NCI-H146 (cell line): ENCODE measurements at places on chromosomes 16 and 17.

GRCh38 chr17:830950-831349 is 48.8 kb downstream of the MRM3 start:
- no peak for DNase-seq

DNA sequence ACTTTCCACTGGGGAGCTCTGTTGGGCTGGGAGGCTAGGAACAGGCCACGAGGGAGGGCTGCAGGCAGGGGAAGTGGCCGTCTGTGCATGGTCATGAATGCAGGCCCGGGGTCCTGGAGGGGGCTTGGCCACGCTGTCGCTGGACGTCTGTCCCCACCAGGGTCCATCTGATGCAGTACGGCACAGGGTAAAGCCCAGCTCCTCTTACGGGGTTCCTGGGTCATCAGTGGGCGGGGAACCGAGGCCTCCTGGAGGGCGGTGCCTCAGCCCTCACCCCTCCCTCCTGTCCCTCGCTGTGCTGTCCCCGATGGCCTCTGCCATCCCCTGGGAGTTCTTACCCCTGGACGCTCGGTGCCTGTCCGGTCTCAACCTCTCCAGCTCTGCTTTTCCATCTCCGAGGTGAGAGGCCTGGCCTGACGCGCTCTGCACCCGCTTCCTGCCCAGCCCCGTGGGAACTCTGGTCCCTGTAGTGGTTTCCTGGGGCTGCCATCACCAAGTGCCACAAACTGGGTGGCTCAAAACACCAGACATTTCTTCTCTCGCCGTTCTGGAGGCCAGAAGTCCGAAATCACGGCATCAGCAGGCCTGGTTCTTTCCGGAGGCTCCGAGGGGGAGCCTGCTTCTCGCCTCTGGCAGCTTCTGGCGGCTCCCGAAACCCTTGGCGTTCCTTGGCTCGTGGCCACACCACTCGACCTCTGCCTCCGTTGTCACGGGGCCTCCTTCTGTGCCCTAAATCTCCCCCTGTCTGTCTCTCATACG is 182.8 kb downstream of the SEC14L1 start:
- DNase-seq, result no peak

GRCh38 chr16:30626236-30626635 is 16.0 kb upstream of the ZNF689 start:
- no peak for DNase-seq

DNA sequence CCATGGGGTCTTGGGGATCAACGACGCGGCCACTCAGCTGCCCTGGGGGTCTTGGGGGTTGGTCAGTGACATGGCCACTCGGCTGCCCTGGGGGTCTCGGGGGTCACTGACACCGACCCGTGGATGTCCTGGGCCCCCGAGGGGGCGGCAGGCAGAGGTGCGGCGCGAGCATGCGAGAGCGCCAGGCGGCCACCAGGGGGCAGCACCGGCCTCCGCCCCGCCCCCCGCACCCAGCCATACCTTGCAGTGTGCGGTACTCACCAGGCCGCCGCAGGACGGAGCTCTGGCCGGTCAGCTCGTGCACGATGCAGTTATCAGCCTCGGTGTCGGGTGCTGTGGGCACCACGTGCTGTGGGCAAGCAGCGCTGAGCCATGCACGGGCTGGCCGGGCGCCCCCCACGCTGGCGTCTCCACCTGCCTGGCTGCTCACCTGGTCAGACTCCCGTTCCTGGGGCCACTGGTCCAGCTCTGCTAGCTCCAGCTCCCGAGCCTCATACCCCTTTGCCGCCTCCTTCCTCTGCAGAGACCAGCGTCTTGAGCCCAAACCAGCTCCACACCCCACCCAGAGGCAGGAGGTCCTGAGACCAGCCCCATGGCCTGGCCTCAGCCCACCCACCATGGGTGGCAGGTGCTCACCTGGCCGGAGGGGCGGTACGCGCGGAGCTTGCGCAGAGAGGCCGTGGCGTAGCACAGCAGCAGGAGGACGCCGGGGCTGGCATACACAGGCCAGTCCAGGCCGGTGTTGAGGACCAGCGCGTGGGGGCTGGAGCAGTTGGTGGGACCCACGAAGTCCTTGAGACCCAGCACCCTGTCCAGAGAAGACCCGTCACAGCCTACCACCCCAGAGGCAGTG is 31.2 kb downstream of the CTU2 start:
- peak; percentile 29 for DNase-seq

DNA sequence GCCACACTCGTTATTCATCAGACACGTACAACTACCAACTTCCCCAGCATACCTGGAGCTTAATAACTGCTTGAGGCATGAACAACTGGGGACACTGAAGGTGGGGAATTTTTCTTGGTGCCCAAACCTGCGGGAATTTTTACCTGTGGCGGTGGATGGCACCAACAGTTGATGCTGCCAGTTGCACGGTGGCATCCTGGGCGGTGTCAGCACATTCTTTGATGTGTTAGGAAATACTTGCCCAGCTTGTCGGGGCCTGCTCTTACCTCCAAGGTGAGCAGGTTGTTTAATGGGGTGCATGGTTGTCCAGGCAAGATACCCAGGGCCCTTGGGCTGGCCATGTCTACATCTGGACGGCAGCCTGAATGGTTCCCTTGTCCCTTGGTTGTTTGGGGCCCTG is 79.6 kb downstream of the CRISPLD2 start:
- no peak for DNase-seq

GRCh38 chr17:68199837-68200688 is 47.8 kb upstream of the AMZ2 start:
- DNase-seq, result peak; percentile 23

DNA sequence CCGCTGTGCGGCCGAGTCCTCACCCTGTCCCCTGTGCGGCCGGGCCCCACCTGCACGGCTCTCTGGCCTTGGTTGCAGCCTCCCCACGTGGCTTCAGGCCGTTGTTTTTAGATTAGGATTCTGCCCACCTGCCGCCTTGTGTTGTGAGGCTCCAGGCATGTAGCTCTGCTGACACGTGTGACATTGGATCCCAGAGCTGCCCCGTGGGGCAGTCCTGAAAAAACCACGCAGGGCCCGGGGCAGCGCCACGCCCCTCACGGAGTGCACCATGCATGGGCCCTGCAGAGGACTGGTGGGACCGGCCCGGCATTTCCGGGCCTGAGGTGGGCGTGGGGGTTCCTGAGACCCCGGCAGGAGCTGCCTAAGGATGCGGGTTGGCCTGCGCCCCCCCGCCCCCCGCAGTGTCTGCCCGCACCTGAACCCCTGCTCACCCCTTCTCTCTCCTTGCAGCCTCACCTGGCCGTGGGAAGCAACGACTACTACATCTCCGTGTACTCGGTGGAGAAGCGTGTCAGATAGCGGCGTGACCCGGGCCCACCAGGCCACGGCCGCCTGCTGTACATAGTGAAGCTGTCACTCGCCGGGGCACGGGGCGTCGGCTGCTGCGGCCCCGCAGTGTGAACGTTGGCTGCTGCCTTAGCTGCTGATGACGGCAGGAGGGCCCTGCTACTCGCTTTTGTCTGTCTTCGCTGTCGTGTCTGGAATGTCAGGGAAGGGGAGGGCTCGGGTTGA is 27.7 kb upstream of the CHMP6 start:
- DNase-seq, result no peak

DNA sequence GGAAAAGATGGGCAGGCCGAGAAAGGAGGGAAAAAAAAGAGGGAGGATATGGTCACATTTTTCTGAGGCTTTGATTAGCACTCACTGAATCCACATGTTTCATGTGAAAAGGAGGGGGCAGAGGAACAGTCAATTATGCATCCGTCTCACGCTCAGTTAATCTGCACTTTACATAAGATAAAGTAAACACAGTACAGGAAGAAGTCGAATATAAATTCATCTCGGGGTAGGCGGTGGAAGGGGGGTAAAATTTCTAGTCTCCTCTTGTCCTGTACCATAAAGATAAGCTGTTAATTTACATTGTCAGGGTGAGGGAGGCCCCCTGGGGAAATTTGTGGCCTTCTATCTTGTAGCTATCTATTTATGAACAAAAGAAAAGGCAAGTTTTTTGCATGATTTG is 73.1 kb upstream of the CES5A start:
- DNase-seq, result no peak
